Lower lobe of right lung (tissue), 2 donors: ENCODE measurements at places on chromosomes 12 and 14. TPM values are rescaled to one million over a fixed set of nuclear protein-coding genes. Genes with fewer than 3 reads are reported as not detected.
A peak's percentile ranks its signal among the peaks of the same experiment; 100 is the strongest.

GRCh38 chr14:70350078-70350477 lies 9.4 kb downstream of the COX16 start:
- H3K36me3 ChIP-seq: no peaks in the 10 kb centered on the region
- no peaks in the 10 kb centered on the region for H3K27me3 ChIP-seq
- H3K4me1 ChIP-seq: no peaks in the 10 kb centered on the region

DNA sequence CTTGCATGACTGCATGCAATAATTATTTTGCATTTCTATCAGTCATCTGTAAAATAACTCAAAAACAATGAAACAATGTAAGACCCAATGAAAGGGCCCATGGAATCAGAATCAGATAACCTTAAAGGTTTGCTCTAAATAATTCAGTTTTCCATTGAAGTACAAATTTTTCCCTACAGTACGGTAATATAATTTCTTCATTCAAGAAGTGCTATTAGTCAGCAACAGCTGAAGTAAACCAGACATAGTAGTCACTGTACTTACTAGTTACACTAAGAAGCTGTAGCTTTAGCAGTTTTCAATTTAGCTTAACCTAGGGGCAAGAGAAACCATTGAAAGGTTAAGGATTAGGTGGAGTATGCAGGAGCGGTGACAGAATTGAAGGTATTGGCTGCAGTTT lies 43.5 kb downstream of the BCAT1 start:
- H3K36me3 ChIP-seq: no peaks in the 10 kb centered on the region
- H3K27ac ChIP-seq: no peak overlapping the region
- no peak for DNase-seq
- no peak overlapping the region for H3K4me3 ChIP-seq
- H3K27me3 ChIP-seq: no peaks in the 10 kb centered on the region

SYNDIG1L gene
- 1.6 TPM for total RNA-seq

SRGAP1 gene
- total RNA-seq: 6.7 TPM

PDE3A gene
- 5.5 TPM for total RNA-seq

GRCh38 chr12:78802593-78802992 lies 62.0 kb upstream of the SYT1 start:
- no peak for DNase-seq
- no peak overlapping the region for H3K4me3 ChIP-seq
- H3K4me1 ChIP-seq: no peaks in the 10 kb centered on the region
- no peaks in the 10 kb centered on the region for H3K27me3 ChIP-seq

DNA sequence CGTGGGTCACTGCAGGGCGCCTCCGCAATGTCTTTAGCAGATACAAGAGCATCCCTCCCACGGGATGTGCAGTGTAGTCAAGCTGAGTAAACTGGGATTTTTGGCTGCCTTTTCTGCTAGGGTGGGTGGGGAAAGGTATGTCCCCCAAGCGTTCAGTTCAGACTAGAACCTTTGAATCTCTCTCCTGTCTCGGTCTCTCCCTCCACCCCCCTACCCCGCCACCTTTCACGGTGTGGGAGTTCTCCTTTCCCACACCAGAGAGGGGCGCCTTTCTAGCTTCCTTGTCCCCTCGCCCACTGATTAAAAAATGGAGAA lies 525 bp upstream of the FAR2 start:
- H3K4me1 ChIP-seq: peaks cover 30% of the 10 kb centered on the region
- no peak for DNase-seq
- no peaks in the 10 kb centered on the region for H3K27me3 ChIP-seq
- H3K27ac ChIP-seq: peak overlapping the region; percentile 92
- peak overlapping the region; percentile 69 for H3K4me3 ChIP-seq
- H3K36me3 ChIP-seq: no peaks in the 10 kb centered on the region

GRCh38 chr14:49920935-49921334 lies 28.1 kb downstream of the ARF6 start:
- H3K36me3 ChIP-seq: no peaks in the 10 kb centered on the region
- H3K27ac ChIP-seq: no peak overlapping the region
- DNase-seq: no peak

LRCOL1 gene
- 2.3 TPM for total RNA-seq

NINJ2 gene
- total RNA-seq: 18.1 TPM

DNA sequence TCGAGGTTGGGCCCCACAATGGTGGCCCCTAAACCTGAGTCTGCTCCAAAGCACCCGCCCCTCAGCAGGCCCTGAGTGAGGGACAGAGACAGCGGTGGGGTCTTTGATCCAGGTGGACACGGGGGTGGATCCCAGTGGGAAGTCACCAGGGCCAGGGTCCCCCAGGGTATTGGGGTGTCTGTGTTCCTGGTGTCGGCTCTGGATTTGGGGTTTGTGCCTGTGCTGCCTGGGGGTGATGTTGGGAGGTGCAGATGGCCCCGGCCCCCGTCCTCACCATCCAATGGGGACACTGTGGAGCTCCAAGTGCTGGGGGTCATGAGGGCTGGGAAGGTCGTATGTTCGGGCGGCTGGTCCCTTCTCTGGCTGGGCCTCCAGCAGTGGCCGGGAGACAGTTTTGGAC lies 354.2 kb downstream of the TMEM121 start:
- no peaks in the 10 kb centered on the region for H3K36me3 ChIP-seq
- no peak overlapping the region for H3K27ac ChIP-seq
- no peaks in the 10 kb centered on the region for H3K4me1 ChIP-seq
- peak; percentile 42 for DNase-seq
- no peak overlapping the region for H3K4me3 ChIP-seq
- H3K27me3 ChIP-seq: no peaks in the 10 kb centered on the region

DNA sequence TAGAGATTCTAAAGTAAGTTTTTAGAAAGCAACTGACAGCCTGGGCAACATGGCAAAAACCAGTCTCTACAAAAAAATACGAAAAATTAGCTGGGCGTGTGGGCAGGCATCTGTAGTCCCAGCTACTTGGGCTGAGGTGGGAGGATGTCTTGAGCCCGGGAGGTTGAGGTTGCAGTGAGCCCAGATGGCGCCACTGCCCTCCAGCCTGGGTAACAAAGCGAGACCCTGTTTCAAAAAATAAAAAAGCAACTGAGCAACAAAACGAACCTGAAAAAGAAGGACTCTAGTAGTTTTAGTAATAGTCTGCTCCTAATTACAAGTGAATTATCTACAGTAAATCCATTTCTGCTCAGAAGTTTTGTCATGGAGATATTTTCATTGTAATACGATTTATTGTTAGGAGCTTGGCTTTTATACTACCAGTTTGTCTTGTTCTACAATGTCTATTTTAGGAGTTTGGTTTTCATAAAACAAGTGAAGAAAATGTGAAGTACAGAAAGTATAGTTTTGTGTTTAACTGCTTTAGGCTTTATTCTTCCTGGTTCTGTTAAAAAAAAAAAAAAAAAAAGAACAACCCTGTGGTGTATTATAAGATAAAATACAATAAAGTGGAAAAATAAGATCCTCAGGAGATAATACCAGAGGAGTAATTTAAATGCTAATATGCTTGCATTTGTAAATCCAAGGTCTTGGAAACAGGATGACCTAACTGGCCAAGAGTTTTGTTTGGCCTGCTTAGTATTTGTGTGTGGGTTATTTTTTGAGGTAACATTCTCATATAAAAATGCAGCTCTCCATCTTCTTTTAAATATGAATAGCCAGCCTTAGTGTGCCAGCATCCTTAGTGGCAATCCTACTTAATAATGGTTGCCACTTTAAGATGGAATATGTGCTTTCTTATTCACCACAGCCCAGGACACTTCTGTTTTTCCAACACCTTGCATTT lies 2.8 kb downstream of the TMX1 start:
- no peak for DNase-seq
- H3K4me1 ChIP-seq: peaks cover 35% of the 10 kb centered on the region
- peaks cover 18% of the 10 kb centered on the region for H3K36me3 ChIP-seq
- H3K27ac ChIP-seq: no peak overlapping the region
- H3K4me3 ChIP-seq: no peak overlapping the region
- no peaks in the 10 kb centered on the region for H3K27me3 ChIP-seq

GRCh38 chr14:100857233-100857922 lies 31.5 kb downstream of the MEG3 start:
- peaks cover 7% of the 10 kb centered on the region for H3K27me3 ChIP-seq
- no peak overlapping the region for H3K4me3 ChIP-seq
- DNase-seq: peak; percentile 30
- H3K36me3 ChIP-seq: no peaks in the 10 kb centered on the region
- H3K4me1 ChIP-seq: no peaks in the 10 kb centered on the region

DNA sequence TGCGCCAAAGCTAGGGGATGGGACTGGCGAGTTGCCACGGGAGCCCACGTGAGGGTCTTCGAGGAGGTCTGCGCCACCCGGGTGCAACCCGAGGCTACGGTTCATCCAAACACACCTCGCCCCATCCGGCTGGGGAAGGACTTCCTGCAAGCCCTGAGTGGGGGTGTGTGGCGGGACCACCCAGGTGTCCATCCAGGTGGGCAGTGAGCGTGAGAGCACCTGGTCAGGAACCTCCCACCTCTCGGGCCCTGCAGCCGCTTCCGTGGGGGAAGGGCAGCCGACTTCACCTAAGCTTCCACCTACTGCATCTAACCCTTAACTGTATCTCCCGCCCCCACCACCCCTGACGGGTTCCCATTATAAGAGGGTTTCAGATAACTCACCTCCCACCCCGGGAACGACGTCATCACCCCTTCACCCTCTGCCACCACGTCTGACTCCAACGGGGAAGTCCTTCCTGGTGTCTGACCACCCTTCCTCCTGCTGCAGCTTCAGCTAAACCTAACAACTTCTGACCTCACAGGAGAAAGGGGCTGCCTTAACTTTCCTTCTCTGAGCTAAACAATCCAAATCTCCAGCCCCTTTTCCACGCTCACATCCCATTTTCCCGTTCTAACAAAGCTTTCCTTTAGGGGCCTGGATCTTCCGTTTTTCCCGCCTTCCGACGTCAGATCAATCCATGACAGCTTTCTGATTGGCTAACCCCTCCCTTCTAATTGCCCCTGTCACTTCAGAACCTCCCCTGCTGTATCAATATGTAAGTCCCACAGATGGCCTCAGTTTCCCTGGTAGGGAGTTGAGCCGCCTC lies 27.4 kb upstream of the SMUG1 start:
- H3K27me3 ChIP-seq: peaks cover 34% of the 10 kb centered on the region
- DNase-seq: peak; percentile 58
- no peak overlapping the region for H3K27ac ChIP-seq
- H3K36me3 ChIP-seq: no peaks in the 10 kb centered on the region

DNA sequence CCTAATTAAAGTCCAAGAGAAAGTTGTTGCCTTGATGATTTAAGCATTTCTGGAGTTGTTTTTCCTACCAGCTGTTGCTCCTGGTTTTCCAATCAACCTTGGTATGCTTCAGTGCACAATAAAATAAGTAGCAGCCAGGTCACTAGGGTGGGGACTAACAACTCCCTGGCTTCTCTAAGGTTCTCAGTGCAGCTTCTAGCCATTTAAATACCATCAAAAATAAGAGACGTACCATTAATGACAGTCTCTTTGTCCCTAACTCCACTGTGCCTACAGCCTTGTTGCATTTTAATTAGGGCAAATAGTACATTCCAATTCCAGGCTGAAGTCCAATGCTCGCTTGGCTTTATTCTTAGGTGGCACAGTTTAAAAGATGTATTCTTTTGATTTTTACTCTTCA lies 11.8 kb downstream of the STON2 start:
- no peaks in the 10 kb centered on the region for H3K36me3 ChIP-seq
- no peak overlapping the region for H3K4me3 ChIP-seq
- no peak for DNase-seq
- H3K27me3 ChIP-seq: no peaks in the 10 kb centered on the region
- H3K4me1 ChIP-seq: no peaks in the 10 kb centered on the region
- no peak overlapping the region for H3K27ac ChIP-seq

DNA sequence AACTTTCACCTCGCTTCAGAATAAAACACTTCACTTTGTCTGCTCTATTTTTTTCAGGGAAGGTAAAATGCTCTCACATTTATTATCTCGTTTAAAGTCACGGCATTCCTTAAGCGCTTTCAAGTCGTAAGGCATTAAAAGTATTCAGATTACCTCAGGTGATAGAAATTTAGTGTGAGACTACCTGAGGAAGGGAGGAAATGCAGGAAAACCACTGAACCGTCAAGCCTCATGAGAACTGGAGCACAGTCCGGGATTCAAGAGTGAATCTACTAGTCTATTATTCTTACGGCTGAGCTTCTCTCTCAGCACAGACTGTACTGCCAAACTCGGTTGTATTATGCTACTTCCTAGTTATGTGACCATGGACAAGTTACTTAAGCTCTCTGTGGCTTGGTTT lies 8.3 kb upstream of the PPFIBP1 start:
- peaks cover 14% of the 10 kb centered on the region for H3K4me1 ChIP-seq
- no peak overlapping the region for H3K27ac ChIP-seq
- no peak overlapping the region for H3K4me3 ChIP-seq
- H3K27me3 ChIP-seq: no peaks in the 10 kb centered on the region

DNA sequence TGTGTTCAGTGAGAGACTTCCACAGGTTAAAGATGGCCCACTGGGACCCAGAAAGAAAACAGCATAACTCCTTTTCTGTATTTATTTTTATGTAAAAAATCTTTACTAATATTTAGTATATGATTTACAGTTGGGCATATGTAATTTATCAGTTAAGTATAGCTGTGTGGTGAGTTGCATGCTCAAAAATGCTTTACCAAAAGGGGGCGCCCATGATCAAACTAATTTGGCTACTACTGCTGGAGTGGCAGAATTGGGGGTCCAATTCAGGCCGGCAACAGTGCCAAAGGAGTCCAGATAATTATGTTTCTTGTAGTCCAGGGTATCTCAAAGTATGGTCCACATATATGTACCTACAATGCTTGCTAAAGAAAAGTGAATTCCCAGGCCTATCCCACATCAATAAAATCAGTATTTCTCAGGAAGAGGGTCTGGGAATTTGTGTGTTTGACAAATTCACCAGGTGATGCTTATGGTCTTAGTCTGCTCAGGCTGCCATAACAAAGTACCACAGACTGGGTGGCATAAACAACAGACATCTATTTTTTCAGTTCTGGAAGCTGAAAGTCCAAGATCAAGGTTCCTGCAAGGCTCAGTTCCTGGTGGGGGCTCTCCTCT lies 152.0 kb downstream of the KTN1 start:
- no peaks in the 10 kb centered on the region for H3K36me3 ChIP-seq
- H3K27ac ChIP-seq: no peak overlapping the region
- H3K4me1 ChIP-seq: no peaks in the 10 kb centered on the region
- DNase-seq: no peak

- no peaks in the 10 kb centered on the region for H3K27me3 ChIP-seq
- H3K4me3 ChIP-seq: no peak overlapping the region
- no peak for DNase-seq
- H3K4me1 ChIP-seq: no peaks in the 10 kb centered on the region
- H3K27ac ChIP-seq: no peak overlapping the region
Measured at GRCh38 chr12:49798934-49799333, 29.3 kb downstream of the NCKAP5L start.

DNA sequence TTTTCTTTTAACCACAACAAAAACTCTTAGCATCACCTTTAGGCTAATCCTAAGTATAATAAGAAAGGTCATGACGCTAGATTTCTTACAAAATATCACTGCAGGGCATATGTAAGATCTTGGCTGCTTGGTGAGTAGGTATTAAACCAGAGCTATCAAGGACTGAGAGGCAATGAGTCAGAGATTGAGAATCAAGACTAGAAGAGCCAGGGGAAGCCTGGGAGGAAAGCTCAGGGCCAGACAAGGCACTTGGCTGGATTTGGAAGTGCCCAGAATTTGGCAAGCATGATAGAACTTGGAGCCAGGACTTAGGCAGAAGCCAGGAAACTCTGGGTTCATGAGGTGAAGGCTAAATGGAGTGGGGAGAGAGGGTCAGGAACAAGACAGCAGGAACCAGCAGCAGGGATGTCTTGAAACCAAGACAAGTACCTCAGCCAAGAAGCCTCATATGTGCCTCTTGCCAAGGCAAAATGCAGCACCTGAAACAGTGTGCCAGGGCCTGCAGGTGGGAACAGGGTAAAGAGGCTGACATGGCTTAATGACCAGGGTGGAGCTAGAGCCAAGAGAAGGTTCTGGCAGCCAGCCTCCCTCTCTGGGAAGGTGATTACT lies 49.9 kb downstream of the PTHLH start:
- H3K27me3 ChIP-seq: no peaks in the 10 kb centered on the region
- H3K27ac ChIP-seq: no peak overlapping the region
- no peaks in the 10 kb centered on the region for H3K4me1 ChIP-seq
- DNase-seq: no peak
